ENCODE measurements at places on chromosomes 12 and 14. TPM values are rescaled to one million over a fixed set of nuclear protein-coding genes. Genes with fewer than 3 reads are reported as not detected.

GRCh38 chr12:8629486-8630033 is 16.9 kb upstream of the AICDA start:
- no peak for DNase-seq

GRCh38 chr12:124410354-124411175 is 115.7 kb downstream of the RFLNA start:
- no peak for DNase-seq

DNA sequence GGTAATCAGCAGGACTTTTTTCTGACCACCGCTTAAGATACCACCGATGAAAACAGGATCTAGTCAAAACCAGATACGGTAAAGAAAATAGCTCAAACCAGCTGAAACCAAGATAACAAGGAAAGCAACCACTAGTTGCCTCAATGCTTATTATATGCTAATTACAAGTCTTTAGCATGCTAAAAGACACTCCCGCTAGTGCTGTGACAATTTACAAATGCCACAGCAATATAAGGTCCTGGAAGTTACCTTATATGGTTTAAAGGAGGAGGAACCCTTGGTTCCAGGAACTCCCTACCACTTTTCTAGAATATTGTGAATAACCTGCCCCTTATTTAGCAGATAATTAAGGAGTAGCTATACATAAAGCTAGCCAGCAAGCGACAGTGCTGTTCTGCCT is 976.4 kb upstream of the SEL1L start:
- DNase-seq, result no peak

GRCh38 chr12:12724421-12725085 is 7.4 kb downstream of the CDKN1B start:
- no peak for DNase-seq

- no peak for DNase-seq
These were observed 314 bp upstream of the HOTAIR start for GRCh38 chr12:53975064-53975471.

DNA sequence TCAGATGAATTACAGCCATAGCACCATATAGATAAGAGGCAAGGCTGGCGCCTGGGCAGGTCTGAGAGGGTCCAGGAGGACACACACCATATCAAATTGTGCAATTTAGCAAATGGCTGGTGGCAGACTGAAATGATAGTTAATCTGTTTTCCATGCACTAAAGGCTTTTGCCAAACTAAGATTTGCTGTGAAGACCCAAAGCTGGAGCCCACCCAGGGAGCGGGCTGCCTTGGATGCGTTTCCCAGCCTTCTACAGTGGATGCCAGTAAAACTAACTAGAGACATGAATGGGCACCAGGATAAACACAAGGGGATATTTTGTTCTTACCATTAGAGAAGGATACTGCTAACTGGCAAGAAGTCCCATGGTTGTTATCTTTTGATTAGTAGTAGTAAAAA is 475.1 kb downstream of the DPF3 start:
- DNase-seq, result no peak

DNA sequence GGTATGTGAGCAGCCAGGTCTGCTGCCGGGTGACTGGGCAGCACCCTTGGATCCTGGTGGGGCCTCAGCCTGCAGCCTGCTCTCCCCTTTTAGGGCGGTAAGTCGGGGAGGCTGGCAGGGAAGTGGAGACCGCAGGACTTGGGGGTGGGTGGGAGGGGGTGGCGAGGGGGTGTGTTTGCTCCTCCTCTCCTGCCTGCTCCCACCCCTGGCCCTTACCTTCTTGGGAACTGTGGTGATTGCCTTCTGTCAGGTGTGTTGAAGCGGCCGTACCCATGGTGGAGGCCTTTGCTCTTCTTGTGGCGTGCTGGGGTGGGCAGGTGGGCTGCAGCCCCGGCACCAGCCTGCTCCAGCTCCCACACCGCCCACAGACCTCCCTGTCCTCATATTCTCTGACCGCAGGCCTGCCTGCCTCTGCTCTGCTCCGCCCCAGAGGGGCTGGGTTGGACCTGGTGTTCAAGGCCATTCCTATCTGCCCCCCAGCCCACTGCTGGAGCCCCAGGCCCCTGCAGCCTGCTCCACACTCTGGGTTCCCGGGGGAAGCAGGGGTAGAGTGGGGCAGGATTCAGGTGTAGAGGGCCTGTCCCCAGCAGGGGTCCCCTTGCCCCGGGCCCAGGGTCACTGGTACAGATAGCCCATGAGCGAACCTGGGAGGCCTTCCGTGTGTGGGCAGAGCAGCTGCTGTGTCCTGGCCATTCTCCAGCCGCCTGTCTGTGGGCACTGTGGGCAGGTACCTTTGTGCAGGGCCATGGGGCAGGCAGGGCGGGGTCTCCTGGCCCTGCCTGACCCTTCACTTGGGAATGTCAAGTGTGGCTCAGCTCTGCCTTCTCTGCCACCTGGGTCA is 5.2 kb downstream of the TEDC1 start:
- DNase-seq, result no peak

DNA sequence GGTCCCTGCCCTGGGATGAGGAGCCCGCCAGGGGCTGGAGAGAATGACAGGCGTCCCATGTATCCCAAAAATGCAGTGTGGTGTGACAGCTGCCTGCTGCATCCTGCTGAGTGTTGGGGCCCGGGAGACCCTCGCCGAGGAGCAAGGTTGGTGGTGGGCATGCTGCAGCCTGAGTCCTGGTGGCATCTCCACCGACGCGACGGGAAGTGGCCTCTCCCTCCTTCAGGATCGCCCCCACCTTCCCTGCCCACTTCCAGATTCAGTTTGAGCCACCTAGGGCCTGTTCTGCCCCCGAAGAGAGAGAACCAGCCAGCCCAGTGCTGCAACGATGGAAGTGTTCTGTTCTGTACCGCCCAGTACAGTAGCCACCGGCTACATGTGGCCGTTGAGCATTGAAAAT is 70.1 kb downstream of the TSPAN9 start:
- DNase-seq, result no peak

- peak; percentile 65 for DNase-seq
These were observed 19.1 kb downstream of the ANKRD9 start for GRCh38 chr14:102490456-102490855.

- DNase-seq, result no peak
These were observed 37.9 kb downstream of the ISCA2 start for GRCh38 chr14:74531467-74531866.

DNA sequence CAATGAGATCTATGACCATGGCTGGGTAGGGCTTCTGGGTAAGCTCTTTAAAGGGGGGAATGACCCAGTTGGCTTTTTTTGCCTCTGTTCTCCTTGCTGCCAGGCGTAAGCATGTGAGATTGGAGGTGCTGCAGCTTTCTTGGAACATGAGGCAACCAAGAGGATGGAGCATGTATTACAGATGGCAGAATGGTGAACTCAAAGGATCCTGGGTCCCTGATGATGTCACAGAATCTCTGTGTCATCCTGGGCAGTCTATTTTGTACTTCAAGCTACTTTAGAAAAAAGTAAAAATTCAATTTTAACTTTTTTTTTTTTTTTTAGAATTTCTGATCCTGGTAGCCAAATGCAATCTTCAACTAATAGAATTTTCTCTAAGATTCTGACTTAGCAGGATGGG is 8.0 kb downstream of the KRT82 start:
- DNase-seq, result no peak

GRCh38 chr14:67409461-67409860 is 2.5 kb downstream of the PLEK2 start:
- DNase-seq, result no peak

DNA sequence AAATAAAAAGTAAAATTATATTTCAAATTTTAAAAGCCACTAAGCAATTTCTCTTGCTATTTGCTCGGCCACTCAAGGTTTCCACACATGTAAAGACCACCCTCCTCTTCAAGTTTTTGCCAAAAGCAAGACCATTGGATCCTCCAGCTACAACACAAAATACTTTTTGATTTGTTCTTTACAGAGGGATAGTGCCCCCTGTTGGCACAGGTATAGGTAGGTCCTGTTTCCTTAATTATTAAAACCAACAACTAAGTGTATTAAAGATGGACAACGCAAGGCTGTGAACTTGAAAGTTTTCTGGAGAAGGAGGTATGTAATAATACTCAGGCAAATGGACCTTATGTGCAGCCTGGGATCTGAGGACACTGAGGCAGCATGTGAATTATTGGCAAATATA is 23.8 kb downstream of the ATP6V1D start:
- no peak for DNase-seq

DNA sequence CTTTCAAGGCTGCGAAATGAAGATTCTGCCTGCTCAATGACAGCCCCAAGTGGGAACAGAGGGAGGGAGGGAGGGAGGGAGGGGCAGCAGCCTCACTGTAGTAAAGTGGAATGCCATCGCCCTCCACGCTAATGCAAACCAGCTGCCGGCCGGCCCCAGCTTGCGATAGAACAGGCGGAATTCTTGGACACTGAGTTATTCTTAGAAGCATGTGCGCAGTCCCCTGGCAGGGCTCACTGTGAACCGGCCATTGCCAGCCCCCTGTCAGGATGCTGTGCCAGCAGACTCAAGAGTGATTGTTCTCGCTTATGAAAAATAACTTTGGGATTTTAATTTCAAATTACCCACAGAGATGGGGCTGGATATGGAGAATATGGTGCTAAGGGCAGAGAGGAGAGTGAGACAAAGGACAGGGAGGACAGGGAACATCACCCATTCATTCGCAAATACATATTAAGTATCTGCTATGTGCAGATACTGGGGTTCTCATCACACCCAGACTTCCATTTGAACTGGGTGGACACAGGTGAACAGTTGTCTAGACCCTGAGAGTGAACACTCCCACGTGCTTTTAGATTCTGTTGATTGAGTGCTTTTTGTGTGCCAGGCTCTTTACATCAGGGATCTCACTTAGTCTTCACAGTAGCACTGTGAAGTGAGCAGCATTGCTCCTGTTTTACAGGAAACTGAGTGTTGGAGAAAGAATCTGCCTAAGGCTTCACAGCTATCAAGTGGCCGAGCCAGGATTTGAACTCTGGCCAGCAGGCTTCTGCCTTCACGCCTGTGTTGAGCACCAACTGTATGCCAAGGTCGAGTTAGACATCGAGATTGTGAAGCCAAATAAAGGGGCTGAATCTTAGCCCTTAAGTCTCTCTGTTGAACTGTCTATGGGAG is 192.9 kb downstream of the C12orf75 start:
- DNase-seq, result peak; percentile 85

GRCh38 chr14:37501877-37502276 is 93.2 kb downstream of the FOXA1 start:
- DNase-seq, result no peak

Gene SLC6A12
- 2.7 TPM for total RNA-seq

Gene RNF212B
- not detected for total RNA-seq

Gene AICDA
- total RNA-seq, result 0.13 TPM

Gene DPPA3
- not detected for total RNA-seq

Gene SLC2A14
- 0.51 TPM for total RNA-seq

Gene LBHD2
- total RNA-seq, result not detected
